ENCODE measurements at places on chromosomes 16 and 17. TPM values are rescaled to one million over a fixed set of nuclear protein-coding genes. Genes with fewer than 3 reads are reported as not detected.

DNA sequence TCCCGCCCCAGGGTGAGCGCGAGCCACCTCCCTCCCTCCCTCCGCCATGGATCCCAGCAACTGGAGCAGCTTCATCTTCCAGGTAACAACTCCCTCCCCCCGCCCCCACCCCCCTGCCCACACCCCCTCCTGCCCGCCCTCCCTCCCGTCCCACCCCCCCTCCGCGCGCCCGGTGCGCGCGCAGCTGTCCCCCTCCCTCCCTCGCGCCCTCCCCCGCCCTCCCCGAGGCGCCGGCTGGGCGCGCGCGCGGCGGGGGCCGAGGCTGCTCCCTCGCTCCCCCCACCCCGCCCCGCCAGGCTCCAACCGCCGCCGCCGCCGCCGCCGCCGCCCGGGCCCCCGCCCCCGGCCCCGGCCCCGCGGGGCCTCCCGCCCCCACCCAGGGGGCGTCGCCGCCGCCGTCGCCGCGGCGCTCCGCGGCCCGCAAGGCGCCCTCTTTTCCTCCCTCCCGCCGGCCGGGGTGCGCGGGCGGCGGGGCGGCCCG lies at the start of gene MAZ:
MAZ (plus strand) TSS at position 431 of the 481 bp plus-strand sequence. CDS start 173 bp downstream, outside the sequence.
- peak; percentile 7 for ATAC-seq

DNA sequence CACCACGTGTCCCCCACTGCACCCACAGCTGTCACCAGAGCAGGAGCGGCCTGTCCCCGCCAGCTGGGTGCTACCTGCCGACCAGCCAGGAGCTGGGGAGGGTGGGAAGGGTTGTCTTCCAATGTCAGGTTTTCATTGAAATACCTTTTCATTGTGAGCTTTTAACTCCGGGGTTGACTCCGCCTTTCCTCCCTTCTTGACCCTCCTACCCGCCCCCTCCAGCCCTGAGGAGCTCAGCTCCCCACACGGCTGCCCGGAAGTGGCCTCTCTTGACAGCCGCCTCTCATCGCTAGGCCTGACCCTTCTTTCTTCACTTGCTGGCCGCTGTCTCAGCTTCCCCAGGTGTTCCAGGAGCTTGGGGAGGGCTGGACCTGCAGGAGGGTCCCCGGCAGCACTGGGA lies 21.2 kb upstream of the GNG13 start:
- no peak for ATAC-seq

The TMEM238L gene
- 2.3 TPM for total RNA-seq

GRCh38 chr17:17491546-17491988 lies 4.6 kb downstream of the RASD1 start:
- no peak for ATAC-seq

Data from esophagus mucosa (tissue), 1 donor.